ENCODE measurements at places on chromosomes 4 and X. TPM values are rescaled to one million over a fixed set of nuclear protein-coding genes. Genes with fewer than 3 reads are reported as not detected.

The EMCN gene
- total RNA-seq: 0.22 TPM

The TMEM35A gene
- 0.76 TPM for total RNA-seq

- DNase-seq: peak; percentile 36
Measured at GRCh38 chr4:118850488-118851173, 14.7 kb upstream of the SEC24D start.

DNA sequence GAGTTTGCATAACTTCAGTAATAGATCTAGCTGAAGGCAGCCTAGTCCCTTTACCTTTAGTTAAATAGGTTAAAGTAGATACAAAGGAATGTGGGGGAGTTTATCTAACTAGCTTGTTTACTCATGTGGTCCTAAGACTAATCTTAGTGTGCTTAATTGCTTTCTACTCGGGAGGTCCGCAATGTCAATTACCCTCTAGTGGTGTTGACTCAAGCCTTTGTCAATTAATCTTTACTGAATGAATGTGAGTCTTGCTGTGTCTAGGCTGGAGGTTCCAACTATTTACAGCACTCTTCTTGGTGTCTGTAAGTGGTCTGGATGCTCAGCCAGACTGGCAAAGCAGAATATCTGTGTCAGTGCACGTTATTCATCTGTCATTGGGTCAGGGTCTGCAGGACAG lies 17.9 kb upstream of the YTHDC1 start:
- DNase-seq: no peak

GRCh38 chr4:7900334-7900909 lies 39.2 kb downstream of the AFAP1 start:
- DNase-seq: no peak

- no peak for DNase-seq
Measured at GRCh38 chrX:111877681-111878080, 1.7 kb downstream of the TRPC5OS start.

DNA sequence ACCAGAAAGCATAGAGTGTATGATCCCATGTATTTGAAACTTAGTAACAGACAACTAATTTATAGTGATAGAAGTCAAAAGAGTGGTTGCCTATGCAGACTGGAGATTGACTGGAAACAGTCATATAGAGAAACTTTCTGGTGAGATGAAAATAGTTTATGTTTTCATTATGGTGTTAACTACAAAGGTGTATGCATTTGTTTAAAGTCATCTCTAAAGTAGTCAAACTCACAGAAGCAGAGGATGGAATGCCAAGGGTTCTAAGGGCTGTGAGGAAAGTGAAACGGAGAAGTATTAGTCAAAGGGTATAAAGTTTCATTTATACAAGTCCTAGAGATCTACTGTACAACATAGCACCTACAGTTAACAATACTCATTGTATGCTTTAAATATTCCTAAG lies 45.8 kb downstream of the ENOX2 start:
- DNase-seq: no peak

Measured in GM23248 (cell line).